ENCODE measurements at places on chromosomes 12 and 14.

GRCh38 chr14:68939181-68939892, 39.8 kb downstream of the ACTN1 start:
- DNase-seq, result no peak

DNA sequence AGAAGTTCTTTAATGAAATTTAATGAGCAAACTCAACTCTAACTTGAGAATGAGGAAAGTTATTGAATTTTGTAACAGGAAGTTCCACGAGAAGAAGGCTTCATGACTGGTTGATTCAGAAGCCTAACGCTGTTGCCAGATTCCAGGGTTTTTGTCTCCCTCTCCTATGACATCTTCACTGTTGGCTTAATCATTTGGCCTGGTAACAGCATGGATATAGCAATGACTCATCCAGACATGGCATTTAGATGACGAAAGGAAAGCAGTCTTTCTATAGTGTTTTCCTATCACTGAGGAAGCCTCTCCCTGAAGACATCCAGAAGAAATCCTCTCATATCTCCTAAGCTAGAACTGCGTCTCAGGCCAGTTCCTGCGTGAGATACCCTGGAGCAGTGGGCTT, 9.4 kb upstream of the KCNA1 start:
- DNase-seq, result no peak

- DNase-seq, result no peak
These were observed 18.7 kb downstream of the IQSEC3 start for GRCh38 chr12:85191-85666.

DNA sequence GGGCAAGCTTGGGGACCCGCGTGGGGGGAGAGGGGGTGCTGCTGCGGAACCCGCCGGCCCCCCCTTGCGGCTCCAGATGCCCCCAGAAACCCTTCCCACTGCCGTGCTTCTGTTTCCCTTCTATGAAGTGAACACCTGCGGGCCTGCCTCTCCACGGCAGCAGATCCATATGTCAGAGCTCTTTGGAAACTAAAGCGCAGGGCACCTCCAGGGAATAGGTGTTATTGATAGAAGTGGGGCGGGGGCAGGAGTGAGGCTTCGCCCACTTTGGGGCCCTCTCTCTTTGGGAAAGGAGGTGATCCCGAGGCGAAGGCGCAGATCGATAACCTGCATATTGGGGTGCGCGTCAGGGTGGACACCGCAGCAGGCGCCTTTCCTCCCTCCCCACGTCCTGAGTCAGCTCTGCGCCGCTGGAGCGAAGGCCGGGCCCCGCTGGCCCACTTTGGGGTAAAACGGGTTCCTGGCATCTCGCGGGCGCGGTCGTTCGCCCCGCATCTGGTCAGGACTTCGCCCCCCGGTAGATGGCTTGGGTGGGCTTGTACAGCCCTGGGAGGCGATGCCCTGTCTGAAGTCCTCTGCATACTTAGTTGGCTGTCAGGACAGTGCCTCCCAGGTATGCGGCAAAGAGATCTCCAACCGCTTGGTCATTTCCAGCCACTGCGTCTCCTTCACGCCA, 524 bp downstream of the KMT5A start:
- no peak for DNase-seq

DNA sequence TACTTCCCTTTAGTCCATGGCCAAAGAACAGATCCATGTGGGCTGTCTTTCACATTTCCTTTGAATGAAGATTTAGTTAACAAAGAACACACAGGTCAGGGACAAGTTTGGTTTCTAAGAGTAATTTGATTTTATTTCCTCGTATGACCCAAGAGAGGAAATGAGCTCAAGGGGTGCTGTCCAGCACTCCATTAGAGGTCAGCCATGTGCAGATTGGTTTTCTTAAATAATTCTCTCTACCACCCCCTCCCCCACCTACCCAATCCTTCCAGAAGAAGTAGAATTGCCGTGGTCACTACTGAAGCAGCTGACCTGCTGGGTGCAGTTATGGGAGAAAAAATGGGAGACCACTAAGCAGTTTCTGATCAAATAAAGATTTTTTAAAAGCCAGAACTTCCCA, 13.9 kb upstream of the OAS1 start:
- no peak for DNase-seq
